SK-N-SH treated with all-trans-retinoic acid at 6 μM for 48 hours (cell line): ENCODE measurements at places on chromosomes 13 and 19.

- peak; percentile 77 for ATAC-seq
These were observed 65.6 kb downstream of the MCF2L start for GRCh38 chr13:113034451-113035212.

- ATAC-seq, result no peak
These were observed 33.0 kb upstream of the TSC22D1 start for GRCh38 chr13:44609137-44609536.

DNA sequence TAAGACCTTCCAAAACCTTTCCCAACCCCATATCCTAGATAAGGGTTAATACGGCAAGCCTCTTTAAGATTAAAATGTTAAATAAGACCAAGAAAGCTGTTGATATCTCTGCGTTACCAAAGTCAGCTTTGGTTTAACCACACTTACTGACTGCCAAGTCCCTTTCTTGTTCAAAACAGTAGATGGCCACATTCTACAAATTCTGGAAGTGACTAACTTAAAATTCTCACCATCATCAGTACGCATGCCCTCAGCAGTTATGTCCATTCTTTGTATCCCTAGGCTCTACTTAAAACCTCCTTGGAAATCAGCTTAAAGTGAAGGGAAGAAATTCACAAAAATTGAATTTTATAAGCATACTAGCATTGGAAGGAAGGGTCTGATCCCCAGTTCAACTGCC lies 23.6 kb downstream of the SOHLH2 start:
- ATAC-seq, result no peak

DNA sequence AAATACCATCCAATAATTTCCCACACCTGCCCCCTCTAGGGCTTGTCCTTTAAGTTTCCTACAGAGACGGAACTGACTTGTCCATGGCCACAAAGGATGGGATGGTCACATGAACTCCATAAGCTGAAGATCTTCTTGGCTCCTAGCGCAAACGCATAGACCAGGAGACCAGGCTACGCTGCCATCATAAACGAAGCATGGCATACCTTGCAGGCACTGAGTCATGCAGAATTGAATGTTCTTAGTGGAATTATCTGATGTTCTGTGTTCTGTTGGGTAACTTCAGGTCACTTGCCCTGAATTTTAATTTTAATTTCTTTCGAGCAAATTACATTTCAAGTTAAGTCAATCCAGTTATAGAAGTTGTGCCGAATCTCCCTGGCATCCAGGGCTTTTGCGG lies 96.4 kb upstream of the STARD13 start:
- no peak for ATAC-seq

GRCh38 chr19:44602081-44602480 lies 11.3 kb upstream of the IGSF23 start:
- no peak for ATAC-seq

- no peak for ATAC-seq
These were observed 4.0 kb upstream of the TSPAN16 start for GRCh38 chr19:11291991-11292390.

DNA sequence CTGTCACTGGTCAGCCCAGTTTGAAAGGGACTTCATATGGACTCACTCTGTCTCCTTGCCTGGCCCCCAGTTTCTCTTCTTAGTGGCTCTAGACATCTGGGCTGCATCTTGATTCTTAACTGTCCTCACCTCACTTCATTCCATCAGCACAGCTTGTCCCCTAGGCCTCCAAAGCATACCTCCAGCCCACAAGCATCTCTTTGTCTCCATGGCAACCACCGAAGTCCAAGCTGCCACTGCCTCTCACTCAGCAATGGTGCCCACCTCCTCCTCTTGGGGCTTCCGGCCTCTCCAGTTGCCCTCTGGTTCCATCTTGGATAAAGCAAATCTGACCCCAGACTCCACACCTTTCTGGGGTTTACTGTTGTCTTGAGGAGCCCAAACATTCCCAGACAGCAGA lies 9.9 kb upstream of the KLHL26 start:
- no peak for ATAC-seq

GRCh38 chr13:64052521-64052920 lies 2636.9 kb upstream of the PCDH20 start:
- no peak for ATAC-seq

DNA sequence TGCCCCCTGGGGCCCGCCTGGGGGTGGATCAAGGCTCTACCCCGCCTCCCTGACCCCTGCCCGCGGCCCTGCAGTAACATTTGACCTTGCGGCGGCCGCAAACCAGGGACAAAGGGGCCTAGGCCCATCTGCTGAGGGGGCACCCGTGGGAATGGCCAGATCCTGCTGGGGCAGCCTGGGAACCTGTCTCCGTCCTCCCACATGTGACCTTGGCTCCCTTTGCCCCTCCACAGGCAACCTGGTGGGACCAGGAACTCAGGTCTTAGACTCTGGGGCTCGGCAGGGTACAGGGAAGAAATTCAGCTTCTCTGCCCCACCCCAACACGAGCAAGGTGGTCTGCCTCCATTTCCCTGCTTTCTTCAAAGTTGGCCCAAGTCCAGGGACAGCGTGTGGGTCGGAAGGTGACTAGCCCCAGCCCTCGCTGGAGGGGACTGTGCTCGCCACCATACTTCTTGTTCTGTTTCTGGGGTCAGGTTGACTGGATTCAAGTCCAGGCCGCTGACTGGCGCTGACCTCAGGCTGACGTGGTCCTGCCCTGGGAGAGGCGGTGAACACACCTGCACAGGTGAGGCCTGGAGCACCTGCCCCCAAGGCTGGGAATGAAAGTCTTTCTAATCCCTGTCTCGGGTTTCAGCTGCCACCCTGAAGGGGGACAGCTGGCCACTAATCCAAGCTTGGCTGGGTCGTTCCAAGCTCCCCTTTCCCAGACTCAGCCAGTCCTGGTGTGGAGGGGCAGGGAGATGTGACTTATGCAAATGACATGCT lies 2.5 kb upstream of the NR2F6 start:
- ATAC-seq, result no peak

- no peak for ATAC-seq
These were observed 29.2 kb downstream of the GPR180 start for GRCh38 chr13:94630858-94631257.

DNA sequence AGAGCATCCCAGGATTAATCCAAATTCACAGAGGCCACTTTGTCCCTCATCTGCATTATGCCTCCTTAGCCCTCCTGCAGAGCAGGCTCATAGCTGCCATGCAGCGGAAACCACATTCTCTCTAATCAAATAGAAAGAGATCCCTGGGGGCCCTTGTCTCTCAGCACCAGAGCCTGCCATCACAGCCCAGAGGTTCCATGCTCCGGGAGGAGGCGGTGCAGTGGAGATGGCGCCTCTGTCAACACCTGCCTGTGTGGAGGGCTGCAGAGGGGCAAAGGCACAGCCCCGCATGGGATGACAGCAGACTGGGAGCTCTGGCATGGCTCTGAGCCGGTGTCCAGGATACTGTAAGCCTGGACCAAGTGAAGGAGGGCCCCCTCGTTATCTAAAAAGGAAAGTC lies 111.3 kb downstream of the SLC7A1 start:
- peak; percentile 26; the same call in 1 of the 3 replicates for ATAC-seq

- ATAC-seq, result no peak
These were observed 235.9 kb downstream of the PCDH20 start for GRCh38 chr13:61179741-61180140.

GRCh38 chr19:41401483-41401882 lies 3.9 kb downstream of the BCKDHA start:
- no peak for ATAC-seq

DNA sequence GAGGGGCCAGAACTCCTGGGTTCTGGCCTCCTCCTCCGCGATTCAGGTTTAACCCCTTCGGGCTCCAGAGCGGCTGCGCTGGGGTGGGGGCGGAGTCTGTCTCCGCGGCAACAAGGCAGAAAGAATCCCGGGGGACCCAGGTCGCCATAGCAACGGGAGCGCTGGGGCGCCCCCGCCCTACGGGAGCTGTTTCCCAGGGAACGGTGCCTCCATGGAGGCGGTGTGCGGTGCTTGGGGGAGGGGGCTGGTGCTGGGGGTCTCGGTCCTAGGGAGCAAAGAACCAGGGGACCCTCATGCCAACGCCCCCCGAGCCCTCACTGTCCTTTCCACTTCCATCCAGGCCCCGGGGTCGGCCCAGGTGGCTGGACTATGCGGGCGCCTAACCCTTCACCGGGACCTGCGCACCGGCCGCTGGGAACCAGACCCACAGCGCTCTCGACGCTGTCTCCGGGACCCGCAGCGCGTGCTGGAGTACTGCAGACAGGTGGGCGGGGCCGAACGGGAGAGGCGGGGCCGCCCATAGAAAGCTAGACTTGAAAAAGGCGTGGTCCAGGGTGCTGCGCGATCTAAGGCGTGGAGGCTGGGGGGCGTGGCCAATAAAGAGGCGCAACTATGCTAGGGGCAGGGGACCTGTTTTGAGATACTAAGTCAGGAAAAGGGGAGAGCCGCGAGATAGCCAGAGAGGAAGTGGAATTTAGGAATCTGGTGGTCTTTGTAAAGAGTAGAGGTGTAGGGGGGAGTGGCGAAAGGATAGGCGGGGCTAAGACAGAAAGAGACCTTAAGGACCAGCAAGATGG lies 1.2 kb downstream of the APLP1 start:
- peak; percentile 91 for ATAC-seq

GRCh38 chr19:41364524-41365391 lies 809 bp upstream of the B9D2 start:
- ATAC-seq, result no peak

DNA sequence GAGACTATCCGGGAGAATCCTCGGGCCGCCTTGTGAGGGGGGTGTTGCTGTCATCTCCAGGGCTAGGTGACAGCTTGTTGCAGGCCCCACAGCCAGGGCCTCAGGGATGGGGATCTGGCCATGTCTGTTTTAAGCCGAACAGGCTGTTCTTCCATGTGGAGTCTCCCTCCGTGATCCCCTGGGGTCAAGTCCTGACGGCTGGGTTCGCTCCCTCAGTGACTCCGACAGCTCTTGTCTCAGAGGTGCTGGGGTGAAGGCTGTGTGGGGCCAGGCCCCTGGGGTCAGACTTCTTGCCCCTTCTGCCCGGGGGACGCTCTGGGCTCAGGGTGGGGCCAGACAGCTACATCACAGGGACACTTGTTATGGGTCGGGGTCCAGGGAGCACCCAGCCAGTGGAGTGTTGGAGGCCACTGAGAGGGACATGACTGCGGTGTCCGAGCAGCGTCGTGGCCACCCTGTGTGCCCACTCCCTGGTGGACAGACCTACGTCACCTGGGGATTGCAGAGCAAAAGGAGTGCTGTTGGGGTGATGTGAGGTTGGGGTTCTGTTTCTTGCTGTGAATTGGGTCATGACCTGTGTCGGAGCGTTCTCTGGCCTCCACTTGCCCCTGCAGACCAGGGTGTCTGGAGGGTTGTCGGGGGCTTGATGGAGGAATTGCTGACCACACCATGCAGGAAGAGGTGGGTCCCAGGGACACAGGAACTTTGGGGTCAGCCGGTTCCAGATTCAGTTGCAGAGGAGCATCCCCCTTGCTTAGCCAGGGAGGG lies 21.5 kb downstream of the EPN1 start:
- no peak for ATAC-seq

GRCh38 chr13:104411141-104411765 lies 1345.0 kb upstream of the SLC10A2 start:
- no peak for ATAC-seq

GRCh38 chr19:41330481-41330880 lies 20.5 kb downstream of the CCDC97 start:
- ATAC-seq, result no peak

GRCh38 chr13:59823486-59823885 lies 340.2 kb downstream of the DIAPH3 start:
- peak; percentile 78 for ATAC-seq

DNA sequence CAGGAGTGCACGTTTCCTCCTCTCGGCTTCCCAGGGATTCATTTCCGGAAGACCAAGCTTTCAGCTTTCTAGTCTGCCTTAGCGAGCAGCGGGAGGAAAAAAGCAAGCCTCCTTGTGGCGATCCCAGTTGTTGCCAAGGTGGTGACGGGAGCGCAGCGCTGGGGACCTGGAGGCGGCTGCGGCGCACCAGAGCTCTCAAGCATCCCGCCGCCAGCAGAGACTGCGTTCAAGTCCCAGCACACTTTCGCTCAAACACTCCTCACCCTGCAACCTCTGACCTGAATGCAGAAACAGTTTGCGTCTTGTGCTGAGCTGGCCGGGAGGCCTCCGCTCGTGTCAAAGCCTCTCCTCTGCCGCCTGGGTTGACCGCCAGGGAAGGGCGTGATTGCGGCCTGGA lies 4.9 kb downstream of the GSX1 start:
- ATAC-seq, result peak; percentile 39; the same call in 2 of the 3 replicates

DNA sequence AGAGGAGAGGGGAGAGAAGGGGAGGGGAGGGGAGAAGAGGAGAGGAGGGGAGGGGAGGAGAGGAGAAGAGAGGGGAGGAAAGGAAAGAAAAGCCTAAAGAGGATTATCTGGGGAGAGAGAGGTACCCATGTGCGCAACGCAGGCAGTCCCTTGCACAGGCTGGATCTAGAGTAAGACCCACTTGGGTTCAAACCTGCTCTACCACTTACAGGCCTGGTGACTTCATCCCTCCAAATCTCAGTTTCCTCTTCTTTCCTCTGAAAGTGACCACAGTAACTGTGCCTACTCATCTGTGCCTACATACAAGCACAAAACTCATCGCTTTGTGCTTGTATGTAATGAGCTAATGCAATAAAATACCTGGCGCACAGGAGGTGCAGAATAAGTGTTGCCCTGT lies 732 bp upstream of the MAP1S start:
- no peak for ATAC-seq

DNA sequence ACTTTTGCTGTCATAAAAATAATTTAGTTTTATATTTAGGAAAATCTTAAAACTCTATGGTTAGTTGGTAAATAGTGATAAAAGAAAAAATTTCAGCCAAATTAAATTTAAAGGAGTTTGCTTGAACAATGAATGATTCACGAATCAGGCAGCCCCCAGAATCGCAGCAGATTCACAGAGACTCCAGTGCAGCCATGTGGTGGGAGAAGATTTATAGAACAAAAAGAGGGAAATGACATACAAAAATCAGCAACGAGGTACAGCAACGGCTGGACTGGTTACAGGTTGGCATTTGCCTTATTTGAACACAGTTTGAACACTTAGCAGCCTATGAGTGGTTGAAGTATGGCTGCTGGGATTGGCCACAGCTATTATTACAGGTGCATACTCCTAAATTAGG lies 96.4 kb upstream of the MYCBP2 start:
- no peak for ATAC-seq

DNA sequence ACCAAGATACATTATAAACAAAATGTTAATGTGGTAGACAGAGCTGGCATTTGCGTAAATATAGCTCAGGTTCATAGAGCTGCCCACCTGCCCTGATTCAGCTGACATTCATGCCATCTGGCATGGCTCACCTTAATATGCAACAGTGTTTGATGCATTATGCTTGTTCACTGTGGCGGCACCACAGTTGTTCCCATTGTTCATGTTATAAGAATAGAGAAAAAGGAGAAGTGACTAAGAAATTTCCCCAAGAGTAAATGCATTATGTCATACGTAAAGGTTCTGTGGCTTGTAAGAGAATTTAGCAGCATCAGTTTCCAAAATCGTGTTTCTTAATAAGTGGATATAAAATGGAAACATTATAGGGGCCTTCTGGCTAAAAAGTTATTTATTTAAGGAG lies 4.5 kb downstream of the CCNA1 start:
- ATAC-seq, result no peak

GRCh38 chr13:74870865-74871264 lies 611.1 kb downstream of the TBC1D4 start:
- no peak for ATAC-seq
